ENCODE measurements at places on chromosomes 5 and 9.

GRCh38 chr9:99005651-99006050 is 61.9 kb downstream of the COL15A1 start:
- no peak for DNase-seq

GRCh38 chr5:142210864-142211412 is 102.4 kb downstream of the NDFIP1 start:
- DNase-seq, result no peak

DNA sequence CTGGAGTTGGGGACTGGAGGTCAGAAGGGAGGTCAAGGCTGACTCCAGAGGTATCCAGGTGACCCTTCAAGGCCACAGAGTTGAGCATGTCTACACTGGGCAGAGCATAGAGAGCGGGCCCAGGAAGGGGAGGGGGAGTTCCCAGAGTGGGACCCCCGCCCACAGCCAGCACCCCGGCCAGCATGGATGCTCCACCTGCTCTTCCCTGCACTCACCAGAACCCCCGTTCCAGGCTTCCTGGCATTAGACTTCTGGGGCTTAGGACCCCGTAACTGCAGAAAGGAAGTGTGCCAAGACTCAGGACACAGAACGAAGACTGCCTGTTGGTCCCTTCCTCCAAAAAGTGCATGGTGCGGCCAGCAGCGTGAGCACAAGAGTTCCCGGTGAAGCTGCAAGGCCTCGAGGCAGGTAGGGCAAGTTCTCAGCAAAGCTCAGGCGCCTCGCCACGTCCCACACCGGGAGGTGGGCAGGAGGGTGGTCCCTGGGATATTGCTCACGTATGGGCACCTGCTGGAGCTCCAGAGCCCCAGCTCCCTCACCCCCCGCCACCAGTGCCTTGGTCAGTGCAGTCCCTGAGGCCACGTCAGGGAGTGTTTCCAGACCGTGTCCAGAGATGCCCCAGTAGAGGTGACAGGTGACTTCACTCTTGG is 13.8 kb downstream of the ABO start:
- no peak for DNase-seq

- DNase-seq, result no peak
Measured at GRCh38 chr9:95286151-95286550, 31.4 kb downstream of the FANCC start.

GRCh38 chr5:56985936-56986625 is 34.2 kb upstream of the MIER3 start:
- DNase-seq, result no peak

DNA sequence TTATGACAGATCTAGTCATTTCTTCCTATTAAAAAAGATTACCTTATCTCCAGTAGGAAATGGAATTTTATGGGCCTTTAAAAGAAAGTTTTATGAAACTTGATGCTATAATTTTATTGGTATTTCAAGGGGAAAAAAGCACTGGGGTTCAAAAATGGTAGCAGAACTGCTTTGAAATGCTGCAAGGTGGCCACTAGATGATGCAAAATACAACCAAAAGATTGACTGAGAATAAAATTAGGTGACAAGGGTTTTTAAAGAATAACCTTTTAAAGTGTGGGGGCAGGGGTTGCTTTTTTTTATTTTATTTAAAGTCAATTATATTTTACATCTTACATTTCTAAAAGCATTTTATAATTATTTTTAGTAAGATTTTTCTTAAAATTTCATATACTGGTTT is 61.7 kb downstream of the KLF9 start:
- DNase-seq, result no peak

DNA sequence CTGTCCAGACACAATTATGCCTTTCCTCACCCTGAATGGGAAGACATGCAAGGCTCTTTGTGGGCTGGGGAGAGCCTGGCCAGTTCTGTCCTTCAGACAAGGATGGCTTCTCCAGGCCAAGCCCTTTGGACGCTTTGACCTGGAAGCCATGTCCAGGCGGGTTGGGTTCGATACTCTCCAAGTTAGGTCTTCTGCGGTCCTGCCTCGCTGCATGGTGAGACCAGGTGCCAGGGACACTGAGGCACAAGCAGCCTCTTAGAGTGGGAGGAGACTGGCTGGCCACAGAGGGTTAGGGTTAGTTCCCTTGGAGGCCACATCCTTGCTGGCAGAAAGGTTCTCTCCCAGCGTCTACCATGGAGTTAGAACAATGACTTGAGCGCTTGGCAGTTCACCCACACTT is 67.6 kb downstream of the SHB start:
- no peak for DNase-seq

- DNase-seq, result no peak
Measured at GRCh38 chr9:96344458-96345180, 38.9 kb downstream of the SLC35D2 start.

DNA sequence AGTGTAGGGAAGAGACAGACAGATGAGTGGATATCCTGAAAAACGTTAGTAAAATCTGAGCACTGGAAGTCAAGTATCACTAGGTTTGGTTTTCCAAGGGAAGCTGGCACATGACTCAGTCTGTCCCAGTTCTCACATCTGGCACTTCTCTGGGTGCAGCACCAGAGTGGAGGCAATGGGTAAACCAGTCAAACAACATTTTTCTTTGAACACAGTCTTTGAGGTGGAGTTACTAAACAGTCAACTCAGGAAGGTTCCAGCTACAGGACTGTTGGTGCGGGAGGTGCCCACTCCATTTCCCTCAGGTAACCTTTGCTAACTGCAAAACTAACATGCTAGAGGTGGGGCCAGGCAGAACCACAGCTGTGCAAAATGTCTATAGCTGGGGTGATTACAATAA is 301.4 kb upstream of the RFX3 start:
- DNase-seq, result no peak

DNA sequence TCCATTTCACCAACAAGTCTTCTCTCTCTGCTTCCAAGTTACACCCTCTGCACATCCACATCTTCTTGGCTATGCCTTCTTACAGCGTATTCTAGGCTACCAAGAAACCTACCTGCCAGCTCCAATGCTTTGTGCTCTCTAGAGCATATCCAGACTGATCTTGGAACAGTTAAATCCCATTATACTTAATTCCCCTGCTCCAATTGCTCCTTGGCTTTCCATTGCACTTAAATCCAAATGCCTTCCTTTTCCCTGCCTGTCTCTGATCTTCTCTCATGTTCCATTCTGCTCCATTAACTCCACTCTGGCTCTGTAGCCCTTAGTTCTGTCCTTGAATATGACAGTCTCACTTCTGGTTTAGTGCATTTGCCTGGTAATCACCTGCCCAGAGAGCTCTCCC is 322.4 kb downstream of the LRRC70 start:
- DNase-seq, result no peak

- no peak for DNase-seq
Measured at GRCh38 chr5:120544043-120544442, 79.9 kb downstream of the PRR16 start.

DNA sequence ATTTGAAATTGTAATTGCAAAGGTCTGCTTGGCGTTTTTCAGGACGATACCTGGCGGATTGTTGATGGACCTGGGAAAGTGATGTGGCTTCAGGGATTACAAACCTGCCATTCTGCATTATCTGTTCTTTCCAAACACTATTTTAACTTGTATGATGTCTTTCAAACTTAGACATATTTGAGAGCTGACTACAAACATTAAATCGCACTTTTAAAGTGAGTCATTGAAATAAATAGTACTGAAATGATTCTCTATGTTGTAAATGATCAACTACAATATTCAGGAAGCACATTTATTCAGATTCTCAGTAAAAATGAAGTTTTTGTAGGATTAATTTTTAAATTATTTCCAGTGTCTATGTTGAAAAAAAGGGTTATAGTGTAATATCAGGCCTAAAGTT is 32.3 kb upstream of the TMEM171 start:
- DNase-seq, result no peak

- peak; percentile 59 for DNase-seq
Measured at GRCh38 chr9:137453643-137454081, 5.5 kb downstream of the NSMF start.

- DNase-seq, result no peak
Measured at GRCh38 chr9:77729177-77729576, 81.1 kb upstream of the GNA14 start.

- DNase-seq, result no peak
Measured at GRCh38 chr5:103114440-103114839, 5.5 kb downstream of the GIN1 start.

DNA sequence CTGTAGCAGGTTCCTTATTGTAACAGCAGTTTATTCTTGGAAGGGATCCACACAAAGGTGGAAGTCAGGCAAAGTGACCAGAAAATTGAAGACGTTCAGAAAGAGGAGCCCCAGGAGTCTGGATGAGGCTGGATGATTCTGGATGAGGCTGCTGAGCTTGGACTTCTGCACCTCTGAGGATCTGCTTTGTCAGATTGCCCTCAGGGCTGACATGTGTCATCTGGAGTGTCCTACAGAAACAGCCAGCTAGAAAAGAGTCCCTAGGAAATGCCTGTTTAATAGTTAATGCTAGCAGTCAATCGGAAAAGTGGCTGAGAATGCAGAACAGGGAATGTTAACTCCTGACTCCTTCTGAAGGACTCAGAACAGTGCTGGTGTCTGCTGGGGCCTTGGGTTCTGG is 236.4 kb downstream of the LRRC70 start:
- no peak for DNase-seq

GRCh38 chr9:12862611-12863410 is 88.0 kb downstream of the LURAP1L start:
- no peak for DNase-seq

- no peak for DNase-seq
Measured at GRCh38 chr9:129467739-129468666, 152.9 kb downstream of the C9orf50 start.

GRCh38 chr9:135905380-135906258 is 1.7 kb downstream of the CAMSAP1 start:
- no peak for DNase-seq

GRCh38 chr9:126620478-126620877 is 6.8 kb downstream of the LMX1B start:
- DNase-seq, result no peak

DNA sequence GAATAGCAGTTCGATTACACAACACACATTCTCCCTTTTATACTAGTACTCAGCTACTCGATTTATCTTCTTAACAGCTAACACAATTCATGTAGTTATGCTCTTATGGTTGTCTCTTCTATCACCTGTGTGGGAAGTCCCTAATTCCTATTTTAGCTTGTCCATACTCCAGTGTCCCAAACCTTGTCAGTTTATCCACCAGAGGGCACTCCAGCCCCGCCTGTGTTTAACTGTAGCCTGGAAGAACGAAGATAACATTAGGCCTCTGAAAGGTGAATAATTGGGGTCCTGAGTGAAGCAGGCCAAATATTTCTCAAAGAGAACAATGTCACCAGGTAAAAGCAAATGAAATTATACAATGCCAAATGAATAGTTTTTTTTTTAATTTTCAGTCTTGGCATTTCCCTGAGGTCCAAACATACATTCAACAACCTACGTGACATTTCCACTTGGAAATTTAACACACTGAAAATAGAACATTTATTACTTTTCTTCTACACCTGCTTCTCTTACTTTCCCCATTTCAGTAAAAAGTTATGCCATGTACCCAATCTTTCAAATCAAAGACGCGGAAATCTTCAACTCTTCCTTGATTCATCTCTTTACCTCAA is 560.7 kb downstream of the HTR1A start:
- DNase-seq, result peak; percentile 8

GRCh38 chr5:56624751-56625150 is 190.6 kb upstream of the MAP3K1 start:
- no peak for DNase-seq

GRCh38 chr9:97970165-97970564 is 13.0 kb upstream of the ANP32B start:
- no peak for DNase-seq

- DNase-seq, result no peak
Measured at GRCh38 chr9:16205455-16205854, 652.6 kb downstream of the CCDC171 start.

GRCh38 chr9:80410106-80410505 is 838.3 kb downstream of the TLE4 start:
- DNase-seq, result no peak

- no peak for DNase-seq
Measured at GRCh38 chr9:130425741-130426466, 18.9 kb upstream of the ASS1 start.

DNA sequence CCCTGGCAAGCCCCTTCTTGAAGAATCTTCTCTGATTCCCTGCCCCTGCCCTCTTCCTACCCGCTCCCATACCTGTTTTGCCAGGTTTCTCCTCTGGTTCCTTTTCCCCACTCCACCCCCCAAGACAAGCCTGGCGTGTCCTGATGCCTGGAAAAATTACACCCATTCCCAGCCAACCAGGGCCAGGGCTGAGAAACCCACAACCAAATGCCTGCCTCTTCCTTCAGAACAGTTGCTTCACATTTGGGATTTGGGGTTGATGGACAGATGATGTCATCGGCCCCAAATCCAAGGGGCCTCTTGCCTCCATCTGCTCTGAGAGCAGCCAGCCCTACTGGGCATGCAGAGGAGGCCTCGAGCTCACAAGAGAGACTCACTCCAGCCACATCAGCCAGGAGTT is 8.8 kb upstream of the NEK6 start:
- no peak for DNase-seq

- no peak for DNase-seq
Measured at GRCh38 chr9:132723809-132724208, 53.5 kb downstream of the GTF3C4 start.

GRCh38 chr5:151094030-151094851 is 13.4 kb upstream of the TNIP1 start:
- peak; percentile 53 for DNase-seq

- peak; percentile 57 for DNase-seq
Measured at GRCh38 chr5:139246394-139246793, 47.1 kb upstream of the MATR3 start.

GRCh38 chr5:9421884-9422283 is 124.0 kb downstream of the SEMA5A start:
- no peak for DNase-seq

DNA sequence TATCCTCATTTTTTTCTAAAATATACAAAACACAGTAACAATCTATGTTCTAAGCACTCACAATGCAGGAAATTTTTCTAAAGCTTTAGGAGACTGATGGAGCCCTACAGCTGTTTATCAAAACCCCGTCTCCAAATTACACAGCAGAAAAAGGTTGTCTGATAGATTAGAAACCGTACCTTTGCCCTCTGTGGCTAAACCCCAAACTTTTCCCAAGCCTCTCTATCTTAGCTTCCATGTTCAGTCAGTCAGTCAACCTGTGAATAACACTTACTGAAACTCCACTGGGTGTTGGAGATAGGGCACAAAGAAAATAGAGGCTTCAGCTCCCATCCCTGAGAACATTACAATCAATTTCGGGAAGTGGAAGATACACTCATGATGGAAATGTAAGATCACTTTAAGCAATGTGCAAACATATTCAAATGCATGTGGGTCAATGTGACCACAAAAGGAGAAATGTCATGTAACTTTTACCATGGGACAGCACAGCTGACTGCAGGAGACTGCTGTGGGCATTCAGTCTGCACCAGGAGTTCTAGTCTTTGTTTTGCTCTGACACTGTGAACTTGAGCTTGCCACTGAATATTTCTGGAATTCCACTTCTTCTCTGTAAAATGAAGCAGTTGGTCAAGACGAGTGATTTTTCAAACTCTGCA is 279.5 kb upstream of the PIK3R1 start:
- no peak for DNase-seq

DNA sequence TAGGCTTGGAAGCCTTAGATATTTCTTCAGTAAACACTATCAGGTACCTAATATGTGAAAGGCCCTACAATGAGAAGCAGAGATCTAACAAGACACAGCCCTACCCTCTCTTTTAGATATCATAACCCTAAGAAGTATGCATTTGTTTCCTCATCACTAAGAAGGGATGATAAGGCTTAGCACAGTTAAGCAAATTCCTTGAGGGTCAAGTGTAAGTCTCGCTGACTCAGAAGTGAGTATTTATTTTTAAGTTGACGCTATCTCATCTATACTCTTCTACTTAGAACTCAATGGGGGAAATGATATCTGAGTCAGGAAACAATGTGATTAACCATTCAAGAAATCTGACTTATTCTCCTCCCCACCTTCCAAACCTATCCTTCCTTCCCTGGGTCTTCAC is 149.7 kb downstream of the ESM1 start:
- no peak for DNase-seq

All from stimulated activated CD4-positive, alpha-beta T cell treated with anti-CD3 and anti-CD28 coated beads, TNF-alpha, amount 100 ng/mL, for 48 hours (primary cell).